Kidney (tissue), 22 donors: ENCODE measurements at places on chromosomes 16 and 17. TPM values are rescaled to one million over a fixed set of nuclear protein-coding genes. Genes with fewer than 3 reads are reported as not detected.

- no peaks in the 10 kb centered on the region for H3K36me3 ChIP-seq
- H3K27me3 ChIP-seq: no peaks in the 10 kb centered on the region
- H3K27ac ChIP-seq: no peak overlapping the region
- H3K4me1 ChIP-seq: peaks cover 5% of the 10 kb centered on the region
- peak; percentile 72 for DNase-seq
These were observed 11.2 kb downstream of the TFAP4 start for GRCh38 chr16:4261557-4262172.

DNA sequence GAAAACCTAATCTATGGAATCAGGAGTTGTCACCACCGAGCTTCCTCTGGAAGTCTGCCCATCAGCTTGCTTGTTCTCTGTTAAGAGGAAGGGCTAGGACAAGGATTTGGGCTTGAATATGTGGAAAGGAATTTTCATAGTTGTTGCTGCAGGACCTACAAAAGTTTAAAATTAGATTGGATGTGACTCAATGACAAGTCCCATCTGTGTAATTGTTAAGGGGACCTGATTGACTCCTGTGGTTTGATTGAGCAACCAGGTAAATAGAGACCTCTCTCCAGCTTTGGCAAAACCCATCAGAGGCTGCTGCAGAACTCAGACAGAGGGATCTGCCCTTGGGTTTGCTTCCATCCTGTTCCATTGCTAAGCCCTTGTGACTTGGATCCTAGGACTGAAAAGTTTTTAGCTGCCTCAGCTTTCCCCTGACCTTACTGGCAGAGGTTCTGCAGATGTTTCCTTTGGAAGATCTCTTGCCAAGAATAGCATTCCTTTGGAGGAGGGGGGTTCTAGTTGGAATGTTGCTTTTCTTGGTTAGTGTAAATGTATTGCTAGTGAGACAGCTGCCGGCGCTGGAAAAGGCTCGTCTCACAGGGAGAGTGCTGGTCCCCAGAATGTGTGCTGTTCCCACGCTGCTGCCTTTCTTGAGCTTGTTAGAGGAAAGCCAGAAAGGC is 50.0 kb downstream of the SF3B3 start:
- H3K36me3 ChIP-seq: peaks cover 34% of the 10 kb centered on the region
- no peak overlapping the region for H3K4me3 ChIP-seq
- peak; percentile 48 for DNase-seq
- no peaks in the 10 kb centered on the region for H3K4me1 ChIP-seq

DNA sequence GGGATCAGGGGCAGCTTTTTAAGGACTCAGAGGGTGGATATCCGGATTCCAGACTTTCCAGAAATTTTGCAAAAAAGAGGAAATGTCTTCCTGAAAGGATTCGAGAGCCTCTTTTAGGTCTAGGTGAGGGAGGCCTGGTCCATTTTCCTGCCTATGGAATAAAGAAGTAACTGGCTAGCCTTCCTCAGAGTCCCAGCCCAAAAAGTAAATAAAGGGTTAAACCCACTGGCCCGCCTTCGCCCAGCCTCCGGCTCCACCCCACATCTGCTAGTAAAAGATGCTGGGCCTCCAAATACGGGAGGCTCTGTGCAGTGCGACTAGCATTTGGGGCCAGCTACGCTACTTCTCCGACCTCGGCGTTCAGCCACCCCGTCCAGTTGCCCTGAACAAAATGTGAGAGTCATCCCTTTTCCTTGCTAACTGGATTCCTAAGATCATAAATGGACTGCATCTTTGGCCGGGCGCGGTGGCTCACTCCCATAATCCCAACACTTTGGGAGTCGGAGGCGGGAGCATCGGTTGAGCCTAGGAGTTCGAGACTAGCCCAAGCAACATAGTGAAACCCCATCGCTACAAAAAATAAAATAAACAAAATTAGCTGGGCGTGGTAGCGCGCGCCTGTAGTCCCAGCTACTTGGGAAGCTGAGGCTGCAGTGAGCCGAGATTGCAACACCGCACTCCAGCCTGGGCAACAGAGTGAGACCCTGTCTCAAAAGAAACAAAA is 824 bp upstream of the MPP2 start:
- H3K27me3 ChIP-seq: no peaks in the 10 kb centered on the region
- H3K36me3 ChIP-seq: no peaks in the 10 kb centered on the region
- H3K27ac ChIP-seq: no peak overlapping the region
- DNase-seq: peak; percentile 80

DNA sequence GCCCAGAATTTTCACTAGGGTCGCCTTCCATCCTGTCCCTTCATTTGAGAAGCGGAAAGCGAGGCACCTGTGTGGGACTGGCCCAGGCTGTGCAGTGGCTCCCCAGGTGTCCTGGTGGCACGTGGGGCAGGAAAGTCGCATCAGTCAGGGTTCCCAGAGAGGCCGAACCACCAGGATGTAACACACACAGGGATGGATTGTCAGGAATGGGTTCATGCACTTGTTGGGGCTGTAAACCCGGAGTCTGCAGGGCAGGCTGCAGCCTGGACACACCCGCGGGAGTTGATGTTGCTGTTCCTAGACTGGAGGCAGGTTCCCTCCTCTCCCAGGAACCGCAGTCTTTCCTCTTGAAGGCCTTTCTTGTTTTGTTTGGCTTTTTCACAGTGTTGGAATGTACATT is 30.7 kb upstream of the RPTOR start:
- H3K4me1 ChIP-seq: no peaks in the 10 kb centered on the region
- no peaks in the 10 kb centered on the region for H3K27me3 ChIP-seq

GRCh38 chr16:85863384-85863774 is 35.6 kb upstream of the IRF8 start:
- no peaks in the 10 kb centered on the region for H3K4me1 ChIP-seq
- no peak overlapping the region for H3K27ac ChIP-seq
- H3K4me3 ChIP-seq: no peak overlapping the region
- no peaks in the 10 kb centered on the region for H3K27me3 ChIP-seq
- no peak for DNase-seq
- no peaks in the 10 kb centered on the region for H3K36me3 ChIP-seq

DNA sequence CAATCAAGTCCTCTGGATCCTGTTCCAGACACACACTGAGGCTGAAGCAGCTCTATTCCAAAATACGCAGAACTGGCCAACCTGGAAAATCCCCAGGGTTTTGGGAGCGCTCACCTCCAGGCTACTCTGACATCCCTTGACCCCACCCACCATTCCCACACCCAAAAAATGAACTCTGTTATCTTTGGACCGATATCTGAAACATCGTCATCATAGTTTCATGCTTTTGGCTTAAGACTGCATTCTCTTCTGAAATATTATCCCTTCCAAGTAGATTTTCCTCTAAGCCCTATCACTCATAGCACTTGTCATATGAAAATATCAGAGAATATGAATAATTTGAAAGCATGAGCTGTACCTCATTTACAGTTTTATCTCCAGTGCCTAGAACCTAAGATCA is 34.7 kb downstream of the VAT1L start:
- H3K4me3 ChIP-seq: no peak overlapping the region
- H3K36me3 ChIP-seq: no peaks in the 10 kb centered on the region
- no peak for DNase-seq
- H3K27me3 ChIP-seq: no peaks in the 10 kb centered on the region
- H3K27ac ChIP-seq: no peak overlapping the region

- H3K36me3 ChIP-seq: no peaks in the 10 kb centered on the region
- peak; percentile 58 for DNase-seq
- H3K27ac ChIP-seq: no peak overlapping the region
- H3K4me3 ChIP-seq: no peak overlapping the region
These were observed 297.5 kb downstream of the CA10 start for GRCh38 chr17:51860954-51861561.

DNA sequence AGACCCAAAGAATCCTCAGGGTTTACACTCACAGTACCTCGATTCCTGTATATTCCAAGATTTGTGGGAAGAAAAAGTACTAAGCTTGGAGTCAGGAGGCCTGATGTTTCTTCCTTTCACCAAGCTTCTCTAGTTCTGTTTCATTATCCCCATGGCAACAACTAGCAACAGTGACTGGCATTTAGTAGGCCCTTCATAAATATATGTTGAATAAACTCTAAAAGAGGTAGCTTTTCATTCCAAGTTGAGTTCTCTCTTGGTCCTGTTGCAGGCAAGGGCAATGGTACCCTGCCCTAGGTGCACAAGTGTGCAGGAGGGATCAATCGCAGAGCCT is 527 bp upstream of the UBE2Z start:
- peak overlapping the region; percentile 77 for H3K27ac ChIP-seq
- peaks cover 16% of the 10 kb centered on the region for H3K4me1 ChIP-seq
- H3K4me3 ChIP-seq: peak overlapping the region; percentile 91
- no peaks in the 10 kb centered on the region for H3K36me3 ChIP-seq

GRCh38 chr17:43779145-43780125 is 658 bp upstream of the DUSP3 start:
- no peak for DNase-seq
- H3K27ac ChIP-seq: peak overlapping the region; percentile 88
- H3K4me3 ChIP-seq: peak overlapping the region; percentile 78
- H3K4me1 ChIP-seq: peaks cover 3% of the 10 kb centered on the region

GRCh38 chr17:72946156-72946555 is 146.3 kb downstream of the SLC39A11 start:
- DNase-seq: no peak
- no peaks in the 10 kb centered on the region for H3K36me3 ChIP-seq
- no peak overlapping the region for H3K27ac ChIP-seq
- no peaks in the 10 kb centered on the region for H3K4me1 ChIP-seq
- H3K4me3 ChIP-seq: no peak overlapping the region
- H3K27me3 ChIP-seq: no peaks in the 10 kb centered on the region

GRCh38 chr16:29940656-29941055 is 14.6 kb upstream of the KCTD13 start:
- no peak overlapping the region for H3K4me3 ChIP-seq
- DNase-seq: peak; percentile 19
- no peaks in the 10 kb centered on the region for H3K27me3 ChIP-seq
- H3K36me3 ChIP-seq: no peaks in the 10 kb centered on the region
- no peak overlapping the region for H3K27ac ChIP-seq
- H3K4me1 ChIP-seq: peaks cover 3% of the 10 kb centered on the region

DNA sequence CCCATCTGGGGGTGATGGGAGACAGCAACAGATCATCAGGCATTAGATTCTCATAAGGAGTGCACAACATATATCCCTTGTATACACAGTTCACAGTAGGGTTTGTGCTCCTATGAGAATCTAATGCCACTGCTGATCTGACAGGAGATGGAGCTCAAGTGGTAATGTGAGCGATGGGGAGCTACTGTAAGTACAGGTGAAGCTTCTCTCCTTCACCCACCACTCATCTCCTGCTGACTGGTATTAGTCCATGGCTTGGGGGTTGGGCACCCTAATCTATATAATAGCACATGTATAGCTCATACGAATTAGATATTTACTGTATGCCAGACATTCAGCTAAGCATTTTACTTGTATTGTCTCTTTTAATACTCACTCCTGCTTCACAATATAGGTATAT is 101.7 kb downstream of the MAP2K6 start:
- H3K27me3 ChIP-seq: no peaks in the 10 kb centered on the region
- H3K36me3 ChIP-seq: peaks cover 8% of the 10 kb centered on the region
- H3K4me3 ChIP-seq: no peak overlapping the region
- no peaks in the 10 kb centered on the region for H3K4me1 ChIP-seq

DNA sequence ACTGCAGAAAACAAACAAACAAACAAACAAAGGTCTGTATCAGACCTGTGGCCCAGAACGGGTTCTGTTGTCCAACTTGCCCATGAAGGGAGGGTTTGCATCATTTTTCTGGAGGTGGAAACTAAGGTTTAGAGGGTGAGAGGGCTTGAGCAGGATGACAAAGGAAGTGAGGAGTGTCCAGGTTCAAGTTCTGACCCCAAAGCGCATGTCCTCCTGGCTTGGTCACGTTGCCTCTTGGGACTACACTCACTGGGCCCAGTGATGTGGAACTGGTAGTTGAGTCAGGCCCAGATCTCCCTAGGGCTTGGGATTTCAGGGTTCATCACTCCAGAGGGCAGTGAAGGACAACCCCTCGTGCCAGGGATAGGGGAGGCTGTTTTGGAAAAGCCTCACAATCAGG is 1.8 kb downstream of the SREBF1 start:
- H3K4me1 ChIP-seq: peaks cover 64% of the 10 kb centered on the region
- no peak overlapping the region for H3K4me3 ChIP-seq
- H3K27me3 ChIP-seq: no peaks in the 10 kb centered on the region

DNA sequence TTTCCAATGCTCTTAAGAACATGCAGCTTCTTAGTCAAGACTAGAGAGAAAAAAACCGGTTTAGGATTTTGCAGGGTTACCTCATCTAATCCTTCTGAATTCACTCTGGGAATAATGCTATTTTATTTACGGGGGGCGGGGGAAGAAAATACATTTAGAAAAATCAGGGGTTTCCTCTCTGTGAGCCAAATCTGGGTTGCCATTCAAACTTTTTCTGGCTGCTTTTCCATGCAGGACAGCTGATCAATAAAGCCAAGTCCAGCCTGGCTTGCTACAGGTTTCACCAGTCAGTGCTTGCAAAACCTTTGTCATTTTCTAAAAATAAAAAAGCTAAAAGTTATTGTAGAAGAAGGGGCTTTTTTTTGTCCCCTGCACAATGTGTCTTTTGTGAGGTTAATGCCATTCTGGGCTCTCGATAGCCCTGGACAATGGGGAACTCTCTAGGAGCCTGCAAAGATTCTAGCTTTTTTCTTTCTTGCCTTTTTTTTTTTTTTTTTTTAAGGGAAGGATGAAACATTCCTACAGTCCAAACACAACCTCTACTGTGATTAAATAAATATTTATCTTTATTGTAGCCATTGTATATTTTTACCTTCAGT is 13.1 kb upstream of the ZFHX3 start:
- H3K27me3 ChIP-seq: peaks cover 47% of the 10 kb centered on the region
- H3K36me3 ChIP-seq: no peaks in the 10 kb centered on the region
- no peak overlapping the region for H3K4me3 ChIP-seq
- no peak overlapping the region for H3K27ac ChIP-seq
- H3K4me1 ChIP-seq: peaks cover 3% of the 10 kb centered on the region
- no peak for DNase-seq

- H3K27ac ChIP-seq: no peak overlapping the region
- no peak for DNase-seq
- no peaks in the 10 kb centered on the region for H3K27me3 ChIP-seq
- peaks cover 6% of the 10 kb centered on the region for H3K4me1 ChIP-seq
- no peak overlapping the region for H3K4me3 ChIP-seq
These were observed 32.3 kb downstream of the DDX19A start for GRCh38 chr16:70378869-70379493.

GRCh38 chr17:50797135-50797810 is 30.0 kb upstream of the ANKRD40CL start:
- no peaks in the 10 kb centered on the region for H3K4me1 ChIP-seq
- H3K36me3 ChIP-seq: no peaks in the 10 kb centered on the region
- DNase-seq: no peak
- H3K4me3 ChIP-seq: no peak overlapping the region
- H3K27ac ChIP-seq: no peak overlapping the region
- no peaks in the 10 kb centered on the region for H3K27me3 ChIP-seq

GRCh38 chr17:77899498-77899897 is 59.0 kb upstream of the TNRC6C start:
- H3K4me1 ChIP-seq: no peaks in the 10 kb centered on the region
- H3K36me3 ChIP-seq: no peaks in the 10 kb centered on the region
- DNase-seq: no peak
- H3K27me3 ChIP-seq: no peaks in the 10 kb centered on the region
- H3K27ac ChIP-seq: no peak overlapping the region

The RHBDL3 gene
- 0.13 TPM for total RNA-seq

The ITGAE gene
- total RNA-seq: 16.5 TPM

The KRTAP3-2 gene
- total RNA-seq: not detected

The SCGB1C2 gene
- not detected for total RNA-seq

The SREBF1 gene
- total RNA-seq: 48.3 TPM
